ENCODE measurements at places on chromosomes 5 and 9.

- DNase-seq: no peak
Observed at GRCh38 chr5:88761939-88762338, 121.0 kb downstream of the MEF2C start.

DNA sequence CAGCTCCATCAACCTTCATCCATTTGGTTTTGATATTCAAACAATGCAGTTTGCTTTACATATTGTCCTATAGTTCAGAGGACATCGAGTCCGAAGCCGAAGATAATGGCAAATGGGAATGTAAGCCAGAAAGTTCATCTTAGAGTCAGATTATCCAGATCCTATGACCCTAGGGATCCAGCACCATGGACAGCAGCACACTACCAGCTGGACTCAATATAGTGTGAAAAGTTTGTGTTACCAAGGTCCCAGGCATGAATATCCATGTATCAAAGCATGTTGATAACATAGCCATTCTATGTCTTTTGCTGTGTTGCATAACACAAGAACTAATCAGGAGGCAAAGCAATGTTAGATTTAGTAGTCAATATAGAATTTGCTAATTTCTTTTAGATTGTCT is 46.3 kb downstream of the FSTL4 start:
- DNase-seq: no peak

GRCh38 chr9:131037335-131038255 is 28.6 kb downstream of the LAMC3 start:
- no peak for DNase-seq

DNA sequence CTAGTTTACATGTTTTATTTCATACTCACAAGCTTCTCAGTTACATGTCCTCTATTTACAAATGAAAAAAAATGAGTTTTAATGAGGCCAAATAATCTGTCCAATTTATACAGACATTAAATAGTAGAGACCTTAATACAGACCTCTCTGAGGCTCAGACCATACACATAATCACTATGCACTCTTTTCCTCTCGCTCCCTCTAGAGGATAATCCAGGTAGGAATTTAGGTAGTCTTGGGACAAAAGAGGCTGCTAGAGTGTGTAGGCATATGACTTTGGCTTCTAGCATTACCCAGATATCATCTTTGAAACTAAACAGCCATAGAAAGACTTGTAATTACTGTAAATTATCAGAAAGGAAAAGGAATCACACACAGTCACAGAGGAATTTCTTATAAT is 444.7 kb downstream of the HINT1 start:
- DNase-seq: no peak

- no peak for DNase-seq
Observed at GRCh38 chr9:18452276-18452675, 21.7 kb upstream of the ADAMTSL1 start.

GRCh38 chr9:114107286-114108001 is 8.4 kb upstream of the KIF12 start:
- DNase-seq: no peak

- DNase-seq: no peak
Observed at GRCh38 chr5:68255305-68256120, 40.0 kb downstream of the PIK3R1 start.

DNA sequence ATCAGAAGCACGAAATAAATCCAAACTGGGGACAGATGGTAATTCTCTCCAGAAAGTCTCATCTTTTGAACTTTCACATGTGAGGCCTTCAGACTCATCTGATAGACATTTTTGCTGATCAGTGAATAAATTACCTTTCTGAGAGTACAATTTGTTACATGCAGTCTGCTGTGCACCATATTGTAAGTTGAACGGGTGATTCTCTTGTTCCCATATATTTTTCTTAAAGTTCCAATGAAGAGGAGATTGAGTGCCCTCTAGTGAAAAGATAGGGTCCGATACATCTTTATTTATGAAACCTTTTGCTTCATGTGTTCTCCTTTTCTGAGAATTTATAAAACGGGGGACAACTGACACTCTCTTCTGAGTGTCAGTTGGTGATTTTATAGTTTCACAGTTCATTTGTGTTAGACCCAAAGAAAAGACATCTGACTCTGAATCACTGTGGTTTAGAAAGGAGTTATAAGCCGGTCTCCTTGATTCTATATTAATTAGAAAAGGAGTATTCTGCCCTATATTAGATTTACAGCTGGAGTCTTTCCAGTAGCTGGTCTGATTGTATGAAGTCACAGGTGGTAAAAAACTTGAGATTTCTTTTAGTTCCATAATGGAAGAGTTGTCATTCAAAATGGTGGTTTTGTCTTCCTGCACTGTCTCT is 30.4 kb downstream of the GNG10 start:
- no peak for DNase-seq

DNA sequence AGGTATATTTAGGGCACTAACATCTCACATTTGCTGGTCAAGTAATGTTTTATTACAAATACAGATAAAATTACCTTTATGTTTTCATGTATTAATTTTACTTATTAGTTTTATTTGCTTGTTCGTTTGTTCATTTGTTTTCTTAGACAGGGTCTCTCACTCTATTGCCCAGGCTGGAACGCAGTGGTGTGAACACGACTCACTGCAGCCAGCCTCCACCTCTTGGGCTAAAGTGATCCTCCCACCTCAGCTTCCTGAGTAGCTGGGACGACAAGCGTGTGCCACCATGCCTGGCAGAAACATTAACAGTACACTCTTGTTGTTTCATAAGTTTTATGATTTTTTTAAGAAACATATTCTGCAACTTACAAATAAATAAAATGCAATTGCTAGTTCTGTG is 123.2 kb downstream of the ZNF608 start:
- no peak for DNase-seq

- DNase-seq: no peak
Observed at GRCh38 chr5:149254506-149254905, 17.2 kb upstream of the AFAP1L1 start.

DNA sequence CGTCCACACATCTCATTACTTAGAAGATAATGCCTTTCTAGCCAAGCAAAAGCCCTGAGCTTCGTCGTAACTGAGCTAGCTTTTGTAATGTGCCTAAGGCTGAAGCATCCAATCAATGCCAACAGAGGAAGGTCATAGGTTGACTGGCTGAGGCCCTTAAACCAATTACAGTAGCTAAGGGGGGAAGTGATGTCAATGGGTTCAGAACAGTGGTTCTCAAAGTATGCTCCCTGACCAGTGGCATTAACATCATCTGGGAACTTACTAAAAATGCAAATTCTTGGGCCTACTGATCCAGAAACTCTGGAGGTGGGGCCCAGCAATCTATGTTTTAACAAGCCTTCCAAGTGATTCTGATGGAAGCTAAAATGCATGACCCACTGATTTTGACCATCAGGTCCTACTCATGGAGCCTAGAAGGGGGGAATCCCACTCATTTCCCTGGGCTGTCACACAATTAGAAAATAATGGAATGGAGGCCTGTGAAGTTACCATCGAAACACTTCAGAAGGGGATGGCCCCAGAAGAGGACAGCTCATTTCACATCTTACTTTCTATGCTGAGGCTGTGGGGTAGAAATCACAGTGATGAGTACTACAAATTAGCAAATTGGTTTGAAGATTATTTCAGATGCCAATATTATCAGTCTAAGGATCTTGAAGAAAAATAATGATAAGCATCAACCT is 4.8 kb upstream of the VLDLR start:
- DNase-seq: no peak

GRCh38 chr5:2666081-2666480 is 85.4 kb downstream of the IRX2 start:
- no peak for DNase-seq

DNA sequence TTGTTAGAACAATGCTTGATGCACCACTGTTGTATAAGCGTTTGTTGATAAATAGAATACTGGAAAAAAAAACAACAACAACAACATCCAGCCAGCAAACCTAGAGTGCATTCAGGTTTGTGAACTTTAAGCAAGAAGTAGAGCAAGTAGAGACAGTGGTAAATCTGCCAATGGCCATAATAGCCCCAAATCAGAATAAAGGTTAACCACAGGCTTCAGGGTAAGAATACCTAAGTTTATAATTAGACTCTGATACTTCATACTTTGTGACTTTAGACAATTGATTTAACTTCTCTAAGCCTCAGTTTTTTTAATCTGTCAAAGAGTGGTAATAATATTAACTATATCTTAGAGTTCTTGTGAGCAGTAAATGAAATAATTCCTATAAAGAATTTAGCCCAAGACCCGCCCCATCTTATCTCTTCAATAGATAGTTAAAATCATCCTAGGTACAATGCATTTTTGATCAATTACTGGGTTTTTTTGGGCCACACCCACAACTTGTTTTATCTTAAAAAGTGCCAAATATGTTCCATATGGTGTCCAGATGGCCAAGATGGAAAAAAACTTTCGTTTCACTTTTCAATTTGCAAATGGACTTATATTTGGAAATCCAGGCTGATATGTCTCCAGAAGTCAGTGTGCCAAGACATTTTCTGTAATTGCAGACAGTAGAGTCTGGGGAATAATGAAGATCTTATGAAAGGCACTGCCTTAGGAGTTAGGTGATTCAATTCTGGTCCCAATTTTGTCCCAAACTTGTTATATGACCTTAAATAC is 24.5 kb upstream of the DPYSL3 start:
- no peak for DNase-seq

DNA sequence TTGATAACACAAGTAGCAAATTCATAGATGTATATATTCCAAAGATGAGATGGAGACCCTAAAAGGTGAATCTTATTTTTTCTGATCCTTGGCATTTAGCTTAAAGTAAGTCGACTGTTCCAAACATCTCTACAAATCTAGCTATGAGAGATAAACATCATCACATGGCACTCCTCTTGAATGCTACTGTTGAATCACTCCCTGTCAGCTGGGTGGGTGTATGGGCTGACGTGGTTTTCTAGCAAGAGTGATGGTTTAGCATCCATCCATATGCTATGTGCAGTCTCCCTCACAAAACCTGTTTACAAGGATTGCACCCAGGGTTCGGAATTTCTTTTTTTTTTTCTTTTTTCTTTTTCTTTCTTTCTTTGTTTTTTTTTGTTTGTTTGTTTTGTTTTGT is 13.8 kb downstream of the ACO1 start:
- DNase-seq: no peak

- DNase-seq: no peak
Observed at GRCh38 chr5:93569300-93570160, 11.5 kb downstream of the NR2F1-AS1 start.

DNA sequence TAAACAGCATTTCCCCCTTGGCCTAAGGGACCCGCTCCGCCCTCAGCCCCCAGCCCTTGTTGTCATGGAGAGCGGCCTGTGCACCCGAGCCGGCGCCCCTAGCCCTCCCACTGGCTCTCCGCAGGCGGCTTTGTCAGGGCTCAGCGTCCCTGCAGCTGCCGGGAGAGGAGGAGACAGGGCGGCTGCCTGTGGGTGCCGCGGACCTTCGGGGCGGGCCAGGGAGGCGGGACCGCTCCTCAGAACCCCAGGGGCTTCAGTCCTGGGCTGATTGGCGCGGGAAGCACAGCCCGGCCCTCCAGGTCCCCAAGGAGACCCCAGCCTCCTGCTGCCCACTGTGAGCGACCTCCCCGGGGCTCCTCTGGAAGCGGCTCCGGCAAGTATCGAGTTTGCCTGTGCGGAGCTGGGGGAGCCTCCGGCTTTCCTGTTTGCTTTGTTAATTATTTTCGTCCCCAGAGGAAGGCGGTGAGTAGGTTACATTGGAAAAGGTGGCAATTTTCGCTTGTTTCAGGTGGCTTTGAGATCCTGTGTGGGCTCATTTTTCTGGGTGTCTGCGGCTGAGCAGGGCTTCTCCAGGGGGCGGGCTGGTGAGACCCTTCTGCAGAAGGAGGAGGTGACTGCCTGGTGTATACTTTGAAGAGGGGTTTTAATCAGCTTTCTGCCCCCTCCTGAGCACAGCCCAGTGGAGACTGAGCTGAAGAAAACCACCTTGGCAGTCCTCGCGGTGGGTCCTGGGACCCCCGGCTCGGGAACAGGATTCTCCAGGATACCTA is at the start of gene FGD3:
TSS of gene FGD3 (plus strand) at position 256 of the 770 bp plus-strand sequence. CDS start 28,734 bp downstream, outside the sequence.
- DNase-seq: no peak
